ENCODE measurements at places on chromosomes 3 and 15. TPM values are rescaled to one million over a fixed set of nuclear protein-coding genes. Genes with fewer than 3 reads are reported as not detected.

The SLC24A5 gene
- not detected for total RNA-seq

The SCG5 gene
- total RNA-seq = 1.3 TPM

The FETUB gene
- total RNA-seq = 2.8 TPM

The UBR1 gene
- total RNA-seq = 15.2 TPM

The PLSCR5 gene
- total RNA-seq = not detected

The GPR27 gene
- 0.63 TPM for total RNA-seq

The GPR149 gene
- total RNA-seq = not detected

The FOXB1 gene
- not detected for total RNA-seq

The C2CD4A gene
- 2.1 TPM for total RNA-seq

The QTRT2 gene
- total RNA-seq = 9.9 TPM

The RBMS3 gene
- 9.4 TPM for total RNA-seq

The ZNF660 gene
- 0.05 TPM for total RNA-seq

The PLXND1 gene
- total RNA-seq = 3.3 TPM

The RAB6B gene
- total RNA-seq = 0.35 TPM

The RHOV gene
- total RNA-seq = 52.2 TPM

The GOLGA6L9 gene
- total RNA-seq = 2.5 TPM

The CD200 gene
- not detected for total RNA-seq

The ADCY5 gene
- not detected for total RNA-seq

The ALDH1L1 gene
- 2.9 TPM for total RNA-seq

The KNG1 gene
- total RNA-seq = not detected

The RBM5 gene
- 30.3 TPM for total RNA-seq
